ENCODE measurements at places on chromosomes 1 and 21.

DNA sequence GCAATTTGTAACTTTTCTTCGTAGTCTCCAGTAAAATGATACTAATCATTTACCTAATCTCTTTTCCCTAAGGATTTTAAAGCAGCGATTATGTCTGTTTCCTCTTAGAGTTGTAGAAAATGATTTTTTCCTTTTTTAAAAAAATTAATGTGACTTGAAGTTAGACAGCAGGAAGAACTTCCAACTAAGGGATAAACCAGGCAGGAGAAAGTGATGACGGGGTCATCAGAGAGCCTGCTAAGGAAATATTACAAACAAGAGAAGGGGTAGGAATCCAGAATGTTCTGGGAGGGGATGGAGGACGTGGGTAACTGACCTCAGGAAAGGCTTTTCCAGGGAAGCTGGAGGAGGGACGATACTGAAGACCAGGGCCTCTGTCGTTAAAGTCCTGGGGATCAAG is 8.8 kb upstream of the ETV3L start:
- DNase-seq: no peak

GRCh38 chr1:60866917-60867531 is 215.3 kb upstream of the NFIA start:
- DNase-seq: no peak

- DNase-seq: no peak
Measured at GRCh38 chr21:31908106-31909031, 35.5 kb downstream of the HUNK start.

DNA sequence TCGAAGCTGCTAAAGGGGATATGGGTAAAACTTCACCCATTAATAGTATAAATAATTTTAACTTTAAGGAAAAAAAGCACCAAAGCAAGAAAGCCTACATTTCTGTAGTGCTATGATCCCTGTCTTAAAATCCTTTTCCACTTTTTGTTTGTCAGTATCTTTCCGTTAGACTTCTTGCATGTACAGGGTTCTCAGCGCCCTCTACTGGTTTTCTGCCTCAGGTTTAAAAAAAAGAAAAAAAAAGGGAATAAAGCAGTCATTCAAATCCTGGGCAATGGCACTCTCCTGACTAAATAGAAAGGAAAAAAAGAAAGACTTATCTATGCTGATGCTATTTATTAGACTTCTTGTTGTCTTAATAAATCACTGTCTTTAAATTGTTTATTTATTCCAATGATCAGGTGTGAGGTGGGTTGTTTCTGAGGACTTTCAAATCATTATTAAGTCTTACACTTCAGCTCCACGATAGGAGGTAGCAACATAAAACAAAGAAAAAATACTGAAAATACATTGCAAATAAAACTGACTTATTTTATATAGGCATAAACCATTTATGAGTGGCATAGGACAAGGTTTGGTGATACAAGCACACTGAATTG is 475.4 kb upstream of the NR5A2 start:
- DNase-seq: no peak

DNA sequence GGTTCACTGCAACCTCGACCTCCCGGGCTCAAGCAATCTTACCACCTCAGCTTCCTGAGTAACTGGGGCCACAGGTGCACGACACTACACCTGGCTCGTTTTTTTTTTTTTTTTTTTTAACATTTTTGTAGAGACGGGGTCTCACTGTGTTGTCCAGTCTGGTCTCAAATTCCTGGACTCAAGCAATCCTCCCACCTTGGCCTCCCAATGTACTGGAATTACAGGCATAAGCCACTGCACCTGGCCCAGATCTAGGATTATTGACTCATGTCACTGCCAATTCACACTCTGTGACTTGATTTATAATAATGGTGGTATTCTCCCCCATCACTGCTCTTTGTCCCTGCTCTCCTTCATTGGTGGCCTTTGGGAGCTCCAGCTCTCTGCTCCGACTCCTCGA is 145.1 kb downstream of the PTPRU start:
- no peak for DNase-seq

DNA sequence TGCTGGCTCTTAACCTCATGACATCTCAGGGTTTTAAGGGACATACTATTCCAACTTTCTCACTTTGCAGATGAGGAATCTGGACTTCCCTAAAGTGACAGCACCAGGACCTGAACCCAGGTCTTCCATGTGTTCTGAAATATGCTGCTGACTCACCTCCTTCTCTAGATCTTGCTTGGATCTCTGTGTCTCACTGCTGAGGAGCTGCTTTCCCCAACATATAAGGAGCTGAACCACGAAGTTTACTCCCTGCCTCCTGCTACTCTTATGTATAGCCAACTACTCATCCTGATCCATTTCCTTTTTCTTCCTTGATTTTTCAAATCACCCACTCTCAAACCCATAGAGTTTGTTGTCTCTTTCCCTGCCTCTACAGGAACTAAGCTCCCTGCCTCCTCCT is 38.2 kb downstream of the ALG14 start:
- DNase-seq: no peak

GRCh38 chr1:175193527-175193910 is 943 bp upstream of the KIAA0040 start:
- no peak for DNase-seq

GRCh38 chr1:225454733-225455132 is 26.9 kb upstream of the LBR start:
- peak; percentile 70 for DNase-seq

- no peak for DNase-seq
Measured at GRCh38 chr21:43812139-43812821, 22.9 kb downstream of the RRP1 start.

DNA sequence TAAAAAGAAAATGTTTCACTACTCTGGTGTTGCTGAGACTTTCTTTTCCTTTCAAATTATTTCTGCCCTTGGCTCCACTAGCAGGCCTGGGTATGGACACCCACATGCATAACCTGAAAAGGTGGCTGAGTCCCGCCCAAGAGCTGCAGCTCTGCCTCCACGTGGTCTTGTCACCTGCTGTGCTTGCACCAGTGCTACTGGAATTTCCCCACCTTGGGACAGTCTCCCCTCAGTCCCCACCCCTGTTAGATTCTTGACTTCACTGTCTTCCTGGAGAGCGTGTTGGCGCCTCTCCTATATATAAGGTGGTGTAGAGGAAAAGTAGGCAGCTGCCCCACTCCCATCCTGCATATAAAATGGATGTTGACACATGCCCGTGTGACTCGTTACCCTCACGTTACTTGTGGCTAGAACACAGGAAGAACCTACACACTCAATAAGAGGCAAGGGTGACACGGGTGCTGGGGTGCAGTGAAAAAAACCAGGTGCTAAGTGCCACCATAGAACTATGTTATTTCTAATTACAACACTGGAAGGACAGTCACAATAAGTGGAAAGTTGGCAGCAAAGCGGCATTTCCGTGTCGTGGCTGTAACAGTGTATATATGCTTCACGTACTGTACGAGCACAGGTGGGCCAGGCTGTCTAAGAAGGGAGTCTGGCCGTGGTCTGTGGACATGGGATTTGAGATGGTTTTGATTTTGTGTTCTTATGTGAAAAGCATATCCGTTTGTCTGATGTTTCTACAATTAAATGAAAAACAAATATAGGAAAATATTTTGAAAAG is 61.0 kb downstream of the POFUT2 start:
- no peak for DNase-seq

GRCh38 chr1:111987502-111987901 is 2.0 kb downstream of the KCND3 start:
- no peak for DNase-seq

DNA sequence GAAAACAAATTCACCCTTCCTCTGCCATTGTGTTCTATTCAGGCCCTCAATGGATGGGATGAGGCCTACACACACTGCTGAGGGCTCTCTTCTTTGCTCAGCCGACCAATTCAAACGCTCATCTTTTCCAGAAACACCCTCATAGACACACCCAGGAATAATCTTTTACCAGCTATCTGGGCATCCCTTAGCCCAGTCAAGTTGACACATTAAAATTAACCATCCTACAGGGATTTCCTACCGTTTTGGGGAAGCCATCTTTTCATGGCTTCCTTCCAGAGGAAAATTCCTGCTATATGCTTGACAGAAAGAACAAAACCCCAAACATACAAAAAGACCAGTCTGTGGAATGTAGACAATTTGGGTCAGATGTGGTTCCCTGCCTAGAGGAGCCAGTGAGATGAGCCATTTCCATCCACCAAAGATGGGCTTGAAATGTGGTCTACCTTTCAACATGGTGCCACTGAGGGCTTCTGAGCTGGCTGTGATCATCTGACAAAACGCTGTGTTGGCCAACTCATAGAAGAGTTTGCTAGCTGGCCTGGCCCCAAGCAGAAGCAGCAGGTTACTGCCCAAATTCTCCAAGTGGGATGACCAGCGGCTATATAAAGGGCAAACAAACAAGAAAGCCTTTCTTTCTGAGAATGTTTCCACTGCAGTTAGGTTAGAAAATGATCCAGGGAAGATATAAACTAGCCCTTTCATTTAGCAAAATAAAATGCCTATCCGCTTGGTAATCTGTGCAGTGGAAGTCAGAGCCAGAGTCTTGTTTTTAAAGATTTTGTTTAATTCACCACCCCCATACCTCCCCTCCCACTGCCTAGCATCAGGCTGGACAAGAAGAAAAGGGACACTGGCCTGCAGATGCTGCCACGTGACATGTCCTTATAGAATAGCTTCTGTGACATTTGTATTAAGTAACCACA is 69.1 kb upstream of the MRPS6 start:
- DNase-seq: no peak

DNA sequence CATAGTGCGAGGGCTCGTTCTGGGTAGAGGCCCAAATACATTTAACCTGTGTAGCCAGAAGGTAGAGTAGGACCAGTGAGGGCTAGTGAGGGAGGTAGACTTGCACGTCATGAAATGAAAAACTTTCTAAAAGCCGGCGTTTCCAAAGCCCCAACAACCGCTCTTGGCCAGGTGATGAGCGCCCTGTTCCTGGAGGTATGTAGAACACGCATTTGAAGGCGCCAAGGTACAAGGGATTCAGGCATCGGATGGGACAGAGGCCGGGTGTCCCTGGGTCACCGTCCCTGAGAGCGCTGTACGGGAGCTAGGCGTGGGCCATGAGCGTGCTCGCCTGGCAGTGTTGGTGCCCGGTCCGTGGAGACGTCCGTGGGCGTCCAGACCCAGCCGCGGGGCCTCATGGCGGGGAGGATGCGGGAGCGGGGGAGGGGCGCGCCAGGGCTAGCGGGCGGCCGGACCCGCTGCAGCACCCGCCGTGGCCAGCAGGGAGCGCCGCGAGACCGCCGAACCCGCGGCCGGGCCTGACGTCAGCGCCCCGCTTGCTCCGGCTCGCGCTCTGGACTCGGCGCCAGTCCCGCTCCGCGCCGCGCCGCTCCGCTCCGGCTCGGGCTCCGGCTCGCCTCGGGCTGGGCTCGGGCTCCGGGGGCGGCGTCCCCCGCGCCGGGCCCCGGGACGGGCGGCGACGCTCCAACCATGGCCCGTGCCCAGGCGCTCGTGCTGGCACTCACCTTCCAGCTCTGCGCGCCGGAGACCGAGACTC is at the start of gene PTPRU:
PTPRU (plus strand) TSS at position 568 of the 757 bp plus-strand sequence; CDS start at position 691, 123 bp downstream.
- DNase-seq: peak; percentile 51

GRCh38 chr1:193143285-193143684 is 21.5 kb downstream of the CDC73 start:
- no peak for DNase-seq

GRCh38 chr1:32715901-32716311 is 13.3 kb upstream of the SYNC start:
- no peak for DNase-seq

- no peak for DNase-seq
Measured at GRCh38 chr1:169548282-169548681, 38.0 kb downstream of the F5 start.

DNA sequence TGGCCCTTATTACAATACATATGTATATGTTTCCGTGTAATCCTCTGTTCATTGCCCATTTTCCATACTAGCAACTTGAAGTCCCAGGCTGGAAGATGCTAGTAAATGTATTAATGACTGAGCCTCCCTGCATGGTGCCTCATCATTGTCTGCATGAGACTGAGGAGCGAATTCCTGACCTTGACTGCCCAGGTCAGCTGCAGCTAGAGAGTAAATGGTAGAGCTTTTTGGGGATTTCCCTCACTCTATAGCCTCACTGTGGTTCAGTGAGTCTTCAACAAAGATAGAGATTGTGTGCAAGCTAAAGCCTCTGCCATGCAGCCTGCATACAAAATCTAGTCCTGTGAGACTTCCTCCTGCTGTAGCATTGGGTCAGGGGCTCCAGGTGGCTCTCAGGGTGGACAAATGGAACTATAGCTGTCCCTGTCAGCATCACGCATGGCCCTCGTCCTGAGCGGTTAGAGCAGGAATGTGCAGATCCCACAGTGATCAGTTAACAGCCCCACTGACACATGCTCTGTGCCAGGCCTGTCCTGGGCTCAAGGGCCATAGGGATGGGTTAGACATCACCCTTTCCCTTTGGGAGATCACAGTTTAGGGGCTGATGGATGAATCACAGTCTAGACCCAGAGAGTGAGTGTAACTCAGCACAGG is 741.7 kb downstream of the MATN1 start:
- no peak for DNase-seq

DNA sequence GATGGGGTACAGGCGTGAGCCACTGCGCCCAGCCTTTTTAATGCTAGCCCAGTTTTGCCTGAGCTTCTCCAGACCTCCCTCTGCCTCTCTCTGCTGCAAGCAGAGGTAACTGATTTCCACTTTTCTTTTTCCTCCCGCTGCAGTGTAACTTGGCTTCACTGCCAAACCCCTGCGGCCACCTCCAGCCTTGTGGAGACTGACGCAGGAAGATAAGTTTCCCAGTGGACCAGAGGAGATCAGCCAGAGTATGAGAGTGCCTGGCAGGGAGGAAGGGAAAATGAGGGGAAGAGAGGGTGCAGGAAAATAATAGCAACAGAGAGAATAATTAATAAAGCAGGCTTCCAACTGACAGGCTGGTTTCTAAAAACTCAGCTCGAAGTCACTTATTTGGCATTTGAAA is 143.7 kb downstream of the PCNX2 start:
- no peak for DNase-seq

- DNase-seq: no peak
Measured at GRCh38 chr21:27001526-27001925, 34.6 kb upstream of the ADAMTS5 start.

GRCh38 chr1:209733409-209734192 is 22.3 kb upstream of the TRAF3IP3 start:
- DNase-seq: no peak

DNA sequence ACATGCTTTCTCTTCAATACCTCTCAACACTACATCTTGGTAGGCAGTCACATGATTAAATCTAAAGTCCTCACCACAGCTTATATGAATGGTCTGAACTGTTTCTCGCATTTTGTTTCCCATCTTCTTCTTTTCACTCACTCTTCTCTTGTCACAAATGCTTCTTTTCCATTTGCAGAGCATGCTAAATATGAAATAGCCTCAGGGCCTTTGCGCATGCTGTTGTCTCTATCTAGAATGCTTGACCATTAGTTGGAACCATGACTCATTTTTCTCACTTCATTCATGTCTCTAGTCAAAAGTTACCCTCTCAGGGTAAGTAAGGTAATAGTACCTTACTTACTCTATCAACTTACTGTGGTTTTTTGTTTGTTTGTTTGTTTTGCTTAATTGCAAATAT is 239.7 kb downstream of the PTPRC start:
- DNase-seq: no peak

Data from stimulated activated CD4-positive, alpha-beta T cell treated with anti-CD3 and anti-CD28 coated beads, Interleukin-1b, Interleukin-23, amount 100 ng/mL, for 1 hour (primary cell).